Brain (organoid and tissue), 16 donors: ENCODE measurements at places on chromosomes 11 and 22.

DNA sequence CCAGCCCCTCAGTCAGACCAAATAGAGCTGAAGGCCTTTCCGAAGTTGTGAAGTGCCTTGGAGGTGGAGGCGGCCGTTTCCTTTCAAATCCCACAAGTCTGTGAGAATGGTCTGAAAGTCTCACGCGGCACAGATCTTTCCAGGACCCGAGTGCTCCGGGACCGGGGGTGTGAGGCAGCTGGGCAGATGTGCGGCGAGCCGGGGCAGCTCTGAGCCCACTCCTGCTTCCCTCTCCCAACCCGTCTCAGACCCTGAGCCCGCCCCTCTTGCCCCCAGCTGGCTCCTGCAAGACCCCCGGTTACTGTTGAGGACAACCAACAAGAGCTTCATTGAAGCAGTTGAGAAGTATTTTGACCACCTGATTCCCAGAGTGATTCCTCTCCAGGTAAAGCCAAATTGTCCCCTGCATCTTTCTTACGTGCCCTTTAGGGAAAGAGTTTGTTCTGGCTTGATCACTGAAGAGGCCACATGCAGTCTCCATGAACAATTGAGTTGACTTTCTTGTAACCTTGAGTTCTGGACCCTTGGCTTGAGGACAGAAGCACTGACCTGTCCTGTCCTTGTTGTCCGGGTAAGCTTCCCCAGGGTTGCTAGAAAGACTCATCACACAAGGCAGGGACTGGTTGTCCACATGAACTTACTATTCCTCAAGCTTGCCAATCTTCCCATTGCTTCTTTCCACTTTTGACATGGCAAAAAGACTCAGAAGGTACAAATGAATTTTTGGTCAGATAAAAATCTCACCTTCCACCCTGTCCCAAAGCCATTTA lies 7.5 kb downstream of the GLB1L3 start:
- DNase-seq = no peak

DNA sequence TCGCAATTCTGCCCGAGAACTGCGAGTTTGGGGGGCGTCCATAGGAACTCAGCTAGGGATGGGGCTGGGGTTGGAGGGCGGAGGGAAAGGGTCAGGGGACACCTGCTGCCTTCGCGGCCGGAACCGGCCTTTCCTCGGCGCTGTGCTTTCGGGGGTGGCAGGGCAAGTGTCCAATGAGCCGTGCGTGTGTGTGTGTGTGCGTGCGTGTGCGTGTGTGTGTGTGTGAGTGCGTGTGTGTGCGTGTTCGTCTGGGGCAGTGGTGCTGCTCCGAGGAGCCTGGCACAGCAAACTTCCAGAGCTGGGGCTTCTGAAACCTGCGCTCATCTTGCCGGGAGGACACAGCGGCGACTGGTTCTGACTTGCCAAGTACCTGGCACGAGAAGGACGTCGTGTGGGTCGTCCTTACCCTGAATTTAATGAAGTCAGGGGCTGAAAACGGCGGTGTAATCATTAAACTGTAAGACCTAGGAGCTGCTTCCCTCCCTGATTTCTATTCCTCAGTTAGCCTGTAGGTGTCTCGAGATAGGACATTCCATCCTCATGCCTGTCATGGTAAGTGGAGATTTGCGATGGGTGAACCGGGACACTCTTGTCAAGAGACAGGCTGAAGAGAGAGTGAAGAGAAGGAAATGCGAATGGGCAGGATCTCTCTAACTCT lies 27.0 kb upstream of the AMOTL1 start:
- DNase-seq = peak; percentile 79

- DNase-seq = no peak
Measured at GRCh38 chr11:60766547-60766946, 9.9 kb downstream of the MS4A15 start.

DNA sequence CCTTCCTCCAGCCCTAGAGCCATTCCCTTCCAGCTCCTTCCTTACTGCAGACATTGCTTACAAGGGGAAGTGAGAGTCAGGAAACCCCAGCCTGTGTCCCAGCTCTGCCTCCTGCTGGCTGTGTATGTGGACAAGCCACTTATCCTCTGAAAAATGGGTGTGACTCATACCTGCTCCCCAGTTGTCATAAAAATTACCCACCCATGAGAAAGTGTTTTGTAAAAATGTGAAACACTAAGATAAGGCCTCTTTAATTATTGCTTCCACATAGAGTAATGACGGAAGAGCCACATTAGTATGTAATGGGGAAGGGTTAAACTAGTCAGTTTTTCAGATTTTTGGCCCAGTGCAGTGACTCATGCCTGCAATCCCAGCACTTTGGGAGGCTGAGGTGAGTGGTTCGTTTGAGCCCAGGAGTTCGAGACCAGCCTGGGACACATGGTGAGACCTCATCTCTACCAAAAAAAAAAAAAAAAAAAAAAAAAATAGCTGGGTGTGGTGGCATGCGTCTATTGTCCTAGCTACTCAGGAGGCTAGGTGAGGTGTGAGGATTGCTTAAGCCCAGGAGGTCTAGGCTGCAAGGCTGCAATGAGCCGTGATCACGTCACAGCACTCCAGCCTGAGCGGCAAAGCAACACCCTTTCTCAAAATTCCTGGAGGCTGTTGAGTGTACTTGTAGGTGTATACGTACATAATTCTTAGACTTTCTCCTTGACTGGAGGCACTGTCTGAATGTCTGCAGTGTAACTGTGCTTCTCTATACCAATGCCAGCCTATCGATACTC lies 84.9 kb downstream of the CTTN start:
- no peak for DNase-seq
